Activated naive CD4-positive, alpha-beta T cell treated with anti-CD3 and anti-CD28 coated beads for 36 hours (primary cell): ENCODE measurements at places on chromosomes 12 and 14. TPM values are rescaled to one million over a fixed set of nuclear protein-coding genes. Genes with fewer than 3 reads are reported as not detected.
A peak's percentile ranks its signal among the peaks of the same experiment; 100 is the strongest.

DNA sequence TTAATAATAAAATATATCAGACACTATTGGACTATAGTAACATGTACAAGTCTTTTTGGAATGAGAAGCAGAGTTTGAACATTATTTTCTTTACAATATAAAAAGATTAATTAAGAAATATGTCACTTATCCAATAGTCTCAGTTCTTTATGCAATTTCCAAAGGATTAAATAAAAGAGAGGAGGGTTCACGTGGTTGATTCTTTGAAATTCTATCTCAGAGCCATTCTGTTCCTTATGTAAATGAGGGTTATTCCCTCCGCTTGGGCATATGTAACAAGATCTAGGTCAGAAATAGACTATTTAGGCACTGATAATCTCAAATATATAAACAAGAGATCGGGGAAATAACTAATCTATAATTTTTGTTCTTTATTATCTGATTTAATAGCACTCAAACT is 2.1 kb upstream of the TUBA1A start:
- DNase-seq: no peak

DNA sequence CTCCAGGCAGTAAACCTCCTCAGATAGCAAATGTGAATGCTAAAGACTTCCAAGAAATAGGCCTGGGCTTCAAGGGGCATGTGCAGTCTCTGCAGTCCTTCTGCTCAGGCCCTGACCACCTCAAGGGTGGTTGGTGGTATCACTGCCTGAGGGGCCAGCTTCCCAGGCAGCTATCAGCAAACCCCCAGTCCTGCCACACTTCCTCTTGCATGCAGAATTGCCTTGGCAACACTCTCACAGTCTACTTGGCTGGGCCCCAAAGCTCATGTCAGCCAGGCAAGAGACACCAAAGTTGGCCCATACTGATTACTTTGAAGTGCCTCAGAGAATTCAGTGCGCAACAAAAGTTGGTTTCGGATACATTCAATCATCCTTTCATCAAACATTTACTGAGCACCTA is 3.5 kb upstream of the ASB8 start:
- DNase-seq: peak; percentile 14

GRCh38 chr12:115569345-115570068 is 708.0 kb downstream of the MED13L start:
- no peak for DNase-seq

EFS gene
- not detected for total RNA-seq

- no peak for DNase-seq
Observed at GRCh38 chr12:104171785-104172569, 34.0 kb upstream of the NFYB start.

TIMM9 gene
- total RNA-seq: 60.7 TPM

DNA sequence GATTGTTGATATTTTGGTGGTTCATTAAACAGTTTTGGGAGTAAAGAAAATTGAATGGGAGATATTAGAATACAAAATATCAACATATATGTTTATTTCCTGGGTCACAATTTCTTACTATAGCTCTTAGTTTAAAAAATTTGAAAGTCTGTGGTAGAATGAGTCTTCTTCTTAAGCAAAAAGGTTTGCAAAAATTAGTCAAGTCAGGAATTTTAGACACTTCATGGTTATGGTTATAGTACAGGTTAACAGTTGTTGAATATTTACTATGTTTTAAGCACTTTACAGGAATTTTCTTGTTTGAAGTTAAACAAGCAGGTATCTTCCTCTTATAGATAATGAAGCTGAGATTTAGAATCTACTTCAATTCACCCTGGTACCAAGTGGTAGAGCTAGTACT is 56.8 kb downstream of the USP15 start:
- no peak for DNase-seq

DNA sequence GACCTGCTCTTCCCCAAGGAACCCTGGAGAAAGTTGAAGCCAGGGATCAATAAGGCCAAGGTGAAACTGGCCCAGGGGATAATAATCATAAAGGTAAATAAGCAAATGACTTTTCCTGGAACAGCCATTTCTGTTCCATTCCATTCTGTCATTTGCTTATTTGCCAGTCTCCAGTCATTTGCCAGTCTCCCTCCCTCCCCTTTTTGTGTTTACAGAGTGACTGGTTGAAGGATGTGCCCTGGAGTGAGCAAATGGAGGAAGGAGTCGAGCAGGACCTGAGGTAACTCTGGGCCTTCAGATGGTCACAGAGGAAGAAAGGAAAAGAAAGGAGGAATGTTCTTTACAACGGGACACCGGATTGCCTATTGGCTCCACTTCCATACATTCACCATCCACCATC is 17.8 kb upstream of the DCD start:
- DNase-seq: no peak

ATXN3 gene
- 25.0 TPM for total RNA-seq

DNA sequence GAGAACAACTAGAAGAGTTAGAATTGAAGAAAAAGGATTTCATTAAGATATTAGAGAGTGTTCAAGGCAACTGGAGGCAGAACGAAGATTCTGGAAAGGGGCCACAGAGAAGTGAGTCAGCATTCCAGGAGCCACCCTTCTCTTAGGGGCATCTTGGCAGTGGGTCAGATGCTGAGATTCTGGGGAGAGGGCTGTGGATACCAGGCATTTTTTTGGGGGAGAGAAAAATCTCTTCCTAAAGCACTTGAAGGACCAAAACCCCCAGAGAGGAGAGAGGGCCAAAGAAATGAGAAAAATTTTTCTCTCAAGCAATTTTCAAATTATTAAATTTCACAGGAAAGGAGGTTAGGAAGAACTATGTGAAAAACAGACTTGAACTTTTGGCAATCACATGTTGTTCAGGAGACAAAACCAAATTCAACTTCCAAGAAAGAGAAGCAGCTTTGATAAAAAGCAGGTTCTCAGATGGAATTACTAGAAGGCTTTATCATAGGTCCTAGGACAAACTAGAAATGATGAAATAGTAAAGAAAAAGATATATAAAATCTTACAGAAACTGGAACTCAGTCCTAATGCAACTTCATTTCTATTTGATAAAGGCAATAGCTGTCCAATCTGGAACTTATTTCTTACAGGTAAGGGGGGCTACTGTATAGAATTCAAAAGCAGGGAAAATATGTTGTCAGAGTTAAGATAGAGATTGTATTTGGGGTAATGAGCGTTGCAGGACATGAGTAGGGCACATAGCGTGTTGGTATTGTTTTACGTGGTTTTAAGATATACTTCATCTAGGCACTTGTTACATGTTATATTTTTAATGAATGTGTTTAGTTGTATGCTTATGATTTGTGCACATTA is 1.1 kb upstream of the CLEC2D start:
- DNase-seq: no peak

DNA sequence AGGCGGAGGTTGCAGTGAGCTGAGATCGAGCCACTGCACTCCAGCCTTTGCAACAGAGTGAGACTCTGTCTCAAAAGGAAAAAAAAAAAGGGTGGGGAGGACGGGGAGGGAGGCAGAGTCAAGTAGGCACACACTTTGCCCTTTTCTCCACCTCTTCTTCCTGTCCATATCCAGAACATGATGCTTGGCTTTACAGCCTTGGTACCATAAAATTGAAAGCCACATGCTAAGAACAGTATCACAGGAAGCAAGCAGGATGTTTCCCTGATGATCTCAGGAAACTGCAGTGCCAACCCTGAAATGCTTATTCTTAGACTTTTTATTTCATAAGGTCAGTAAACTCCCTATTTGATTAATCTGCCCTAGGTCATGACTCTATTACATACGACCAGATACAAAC is 32.5 kb upstream of the YAF2 start:
- no peak for DNase-seq

GRCh38 chr12:71748081-71748850 is 6.4 kb upstream of the RAB21 start:
- no peak for DNase-seq

LALBA gene
- total RNA-seq: not detected

- DNase-seq: no peak
Observed at GRCh38 chr12:98999559-98999958, 354.5 kb downstream of the APAF1 start.

NFE2 gene
- total RNA-seq: not detected

SOCS2 gene
- total RNA-seq: 17.5 TPM

C12orf54 gene
- total RNA-seq: not detected

- no peak for DNase-seq
Observed at GRCh38 chr14:32070282-32070681, 6.8 kb upstream of the ARHGAP5 start.

- peak; percentile 32 for DNase-seq
Observed at GRCh38 chr12:107386569-107386968, 293.2 kb upstream of the CRY1 start.

DNA sequence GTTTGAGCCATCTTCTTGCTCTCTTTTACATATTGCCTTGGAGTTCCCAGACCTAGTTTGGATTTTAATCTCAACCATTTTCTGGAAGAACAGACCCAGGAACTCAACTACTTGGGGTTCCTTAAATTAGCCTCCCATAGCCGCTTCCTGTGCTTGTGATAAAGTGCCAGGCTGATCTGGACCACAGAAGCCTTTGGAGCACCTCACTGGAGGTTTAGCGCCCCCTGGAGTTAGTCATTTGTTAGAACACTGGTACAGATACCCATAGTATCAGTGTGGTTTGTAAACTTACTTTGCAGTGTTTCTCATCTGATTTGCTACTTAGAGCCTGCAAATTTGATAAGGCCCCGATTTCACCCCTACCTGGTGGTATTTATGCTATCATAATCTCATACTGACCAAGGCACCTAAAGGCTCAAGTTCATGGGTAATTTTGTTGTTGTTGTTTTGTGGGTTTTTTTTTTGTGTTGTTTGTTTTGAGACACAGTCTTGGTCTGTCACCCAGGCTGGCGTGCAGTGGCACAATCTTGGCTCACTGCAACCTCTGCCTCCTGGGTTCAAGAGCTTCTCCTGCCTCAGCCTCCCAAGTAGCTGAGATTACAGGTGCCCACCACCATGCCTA is 3.7 kb downstream of the UNC119B start:
- DNase-seq: peak; percentile 87

IFT81 gene
- total RNA-seq: 1.7 TPM

NGB gene
- total RNA-seq: not detected

GRCh38 chr14:61406675-61407074 is 85.3 kb downstream of the PRKCH start:
- DNase-seq: peak; percentile 65

- peak; percentile 49 for DNase-seq
Observed at GRCh38 chr12:108214486-108214885, 85.4 kb downstream of the WSCD2 start.
